Cardiac septum (tissue), 1 donor: ENCODE measurements at places on chromosomes 13 and 19. TPM values are rescaled to one million over a fixed set of nuclear protein-coding genes. Genes with fewer than 3 reads are reported as not detected.

SMAD9 gene
- total RNA-seq = 11.5 TPM

ZNF443 gene
- total RNA-seq = 2.0 TPM

KLHL26 gene
- total RNA-seq = 5.4 TPM

PRX gene
- 3.5 TPM for total RNA-seq

PSG6 gene
- not detected for total RNA-seq

AMER2 gene
- not detected for total RNA-seq

C1QTNF9 gene
- 0.83 TPM for total RNA-seq

CAPN12 gene
- 1.7 TPM for total RNA-seq

CKM gene
- total RNA-seq = 2,391 TPM

AMH gene
- total RNA-seq = 1.5 TPM
